ENCODE measurements at places on chromosomes 7 and 10.

GRCh38 chr7:11648101-11648500, 183.9 kb downstream of the THSD7A start:
- DNase-seq = no peak

DNA sequence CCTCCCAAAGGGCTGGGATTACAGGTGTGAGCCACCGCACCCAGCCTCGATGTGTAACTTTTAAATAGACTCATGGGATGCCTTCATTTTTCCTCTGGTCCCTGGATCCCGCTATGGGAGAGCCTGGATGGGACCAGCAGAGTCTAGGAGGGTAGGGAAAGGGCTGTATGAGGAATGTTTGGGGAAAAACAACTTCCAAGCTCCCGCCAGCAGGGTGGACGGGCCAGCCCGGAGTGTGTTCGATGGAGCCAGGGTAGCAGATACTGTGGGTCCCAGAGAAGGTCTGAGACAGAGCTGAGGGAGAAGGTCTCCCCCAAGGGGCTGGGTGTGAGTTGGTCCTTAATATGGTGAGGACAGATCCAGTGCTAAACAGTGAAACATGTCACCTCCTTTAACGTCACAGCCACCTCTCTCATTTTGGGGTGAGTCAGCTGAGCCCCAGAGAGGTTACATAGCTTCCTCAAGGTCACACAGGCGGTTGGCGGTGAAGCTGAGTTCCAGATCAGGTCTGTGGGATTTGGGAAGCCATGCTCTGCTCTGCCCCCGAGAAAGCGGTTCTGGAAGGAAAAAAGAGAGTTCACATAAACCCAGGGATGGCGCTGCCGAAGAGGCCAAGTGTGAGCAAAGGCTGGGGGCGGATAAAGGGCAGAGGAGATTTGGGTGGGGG, 66.4 kb downstream of the MYL10 start:
- no peak for DNase-seq

GRCh38 chr10:29908962-29909361, 150.4 kb downstream of the JCAD start:
- DNase-seq = peak; percentile 70

DNA sequence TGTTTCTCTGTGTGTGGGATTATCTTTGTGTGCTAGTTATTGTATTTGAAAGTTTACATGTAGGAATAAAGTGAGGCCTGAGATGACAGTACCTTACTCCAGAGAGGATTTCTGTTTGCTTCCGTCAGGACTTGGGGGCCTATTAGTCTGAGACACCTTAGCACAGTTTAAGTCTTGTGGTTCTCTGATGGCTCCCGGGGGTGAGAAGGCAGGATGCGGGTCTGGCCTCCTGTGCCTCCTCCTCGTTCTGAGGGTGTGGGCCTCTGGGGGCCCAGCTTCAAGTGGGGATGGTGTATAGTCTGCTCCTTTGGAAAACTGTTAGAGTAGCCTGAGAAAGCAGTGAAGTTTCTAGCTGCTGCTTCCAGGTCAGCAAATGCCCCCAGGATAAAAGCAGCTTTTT, 12.4 kb downstream of the MTURN start:
- no peak for DNase-seq

GRCh38 chr10:65133652-65134051, 1612.5 kb downstream of the REEP3 start:
- no peak for DNase-seq

DNA sequence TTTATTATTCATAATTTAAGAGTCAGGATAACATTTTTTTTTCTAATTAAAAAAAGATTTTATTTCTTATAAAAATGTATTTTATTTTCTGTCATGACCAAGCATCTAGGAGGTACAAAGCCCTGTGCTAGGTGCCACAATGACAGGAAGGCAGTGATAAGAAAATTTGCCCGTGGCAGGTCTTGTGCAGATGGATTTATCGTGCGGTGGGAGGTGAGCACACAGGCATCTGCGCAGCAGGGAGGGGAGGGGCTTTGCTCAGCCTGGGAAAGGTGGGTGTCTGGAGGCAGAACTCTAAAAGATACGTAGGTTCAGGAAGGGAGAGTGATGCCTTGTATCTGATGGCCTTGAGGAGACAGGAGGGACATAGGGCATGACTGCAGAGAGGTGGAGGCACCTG, 115.6 kb downstream of the ABCA13 start:
- no peak for DNase-seq

DNA sequence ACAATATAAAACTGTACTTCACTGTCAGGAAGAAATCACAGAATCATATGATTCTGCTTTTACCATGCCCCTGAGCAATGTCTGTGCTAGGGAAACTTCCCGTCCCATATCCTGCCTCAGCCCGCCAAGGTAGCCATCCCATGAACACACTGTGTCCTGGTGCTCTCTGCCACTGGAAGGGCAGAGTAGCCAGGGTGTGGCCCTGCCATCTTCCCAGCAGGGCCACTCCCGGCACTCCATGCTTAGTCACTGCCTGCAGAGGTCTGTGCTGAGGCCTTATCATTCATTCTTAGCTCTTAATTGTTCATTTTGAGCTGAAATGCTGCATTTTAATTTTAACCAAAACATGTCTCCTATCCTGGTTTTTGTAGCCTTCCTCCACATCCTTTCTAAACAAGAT, 31.8 kb downstream of the AP3M1 start:
- DNase-seq = no peak

GRCh38 chr10:68367121-68367520, 34.4 kb upstream of the PBLD start:
- no peak for DNase-seq

GRCh38 chr7:46281071-46281470, 360.0 kb upstream of the IGFBP3 start:
- DNase-seq = no peak

- DNase-seq = no peak
Measured at GRCh38 chr7:100860702-100861615, 6.2 kb upstream of the TRIP6 start.

DNA sequence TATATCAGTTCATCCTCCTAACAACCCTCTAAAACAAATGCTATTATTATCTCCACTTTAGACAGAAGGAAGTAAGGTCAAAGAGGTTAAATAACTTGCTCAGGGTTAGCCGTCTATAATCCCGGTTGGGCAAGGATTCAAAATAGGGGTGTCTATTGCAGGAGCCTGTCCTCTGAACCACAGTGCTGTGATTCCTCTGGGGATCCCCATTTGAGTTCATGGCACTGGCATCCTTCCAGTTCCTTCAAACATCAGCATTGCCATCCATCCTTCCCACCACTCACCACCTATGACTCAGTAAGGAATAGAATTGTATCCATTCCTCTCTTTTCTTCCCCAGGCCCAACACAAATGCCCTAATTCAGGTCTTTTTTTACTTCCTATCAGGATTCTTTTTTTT, 25.6 kb downstream of the HPS6 start:
- no peak for DNase-seq

GRCh38 chr7:984361-985126, 1.6 kb downstream of the CYP2W1 start:
- no peak for DNase-seq

GRCh38 chr10:52459097-52459496, 145.0 kb downstream of the DKK1 start:
- DNase-seq = no peak

DNA sequence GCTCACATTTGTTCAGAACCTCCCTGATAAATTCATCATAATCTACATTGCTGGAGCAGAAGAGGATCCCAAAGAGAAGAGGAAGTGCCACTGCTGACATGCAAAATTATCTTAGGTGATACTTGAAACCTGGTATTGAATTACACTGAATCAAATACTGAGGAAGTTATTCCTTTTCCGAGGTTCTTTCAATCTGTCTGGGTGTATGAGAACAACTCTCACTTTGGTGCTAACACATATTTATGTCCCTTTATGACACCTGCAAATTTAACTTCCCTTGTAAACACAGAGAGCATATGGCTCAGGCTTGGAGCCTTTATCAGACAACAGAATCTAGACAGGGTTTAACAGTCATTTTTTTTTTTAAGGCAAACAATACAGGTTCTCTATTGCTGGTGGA, 131.4 kb downstream of the SRPK2 start:
- peak; percentile 21 for DNase-seq

DNA sequence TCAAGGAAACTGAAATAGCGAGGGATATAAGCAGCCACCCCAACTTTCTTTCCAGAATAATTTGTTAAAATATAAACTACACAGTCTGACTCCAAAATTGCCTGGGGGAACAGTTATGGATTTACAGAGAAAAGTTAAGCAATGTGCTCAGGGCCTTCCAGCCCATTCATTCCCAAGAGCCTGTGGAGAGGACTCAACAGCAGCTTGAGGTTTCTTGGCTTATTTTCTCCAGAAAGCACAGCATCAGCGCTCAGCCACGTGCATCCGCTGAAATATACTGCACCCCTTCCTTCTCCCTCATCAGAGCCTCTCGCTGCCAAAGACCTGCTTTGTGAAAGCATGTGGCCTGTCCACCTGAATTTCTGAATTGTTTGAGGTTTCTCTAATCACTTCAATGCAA, 375.2 kb upstream of the VWC2 start:
- DNase-seq = no peak

- no peak for DNase-seq
Measured at GRCh38 chr10:48448796-48449195, 142.3 kb downstream of the MAPK8 start.

- DNase-seq = peak; percentile 0
Measured at GRCh38 chr10:111756217-111757061, 427.1 kb downstream of the GPAM start.

- no peak for DNase-seq
Measured at GRCh38 chr10:2081501-2081900, 344.2 kb upstream of the ADARB2 start.

GRCh38 chr10:128437786-128438345, 311.6 kb upstream of the MKI67 start:
- no peak for DNase-seq

- DNase-seq = no peak
Measured at GRCh38 chr7:69301253-69301652, 297.0 kb upstream of the AUTS2 start.

- DNase-seq = no peak
Measured at GRCh38 chr7:90701021-90701420, 104.9 kb downstream of the CDK14 start.

DNA sequence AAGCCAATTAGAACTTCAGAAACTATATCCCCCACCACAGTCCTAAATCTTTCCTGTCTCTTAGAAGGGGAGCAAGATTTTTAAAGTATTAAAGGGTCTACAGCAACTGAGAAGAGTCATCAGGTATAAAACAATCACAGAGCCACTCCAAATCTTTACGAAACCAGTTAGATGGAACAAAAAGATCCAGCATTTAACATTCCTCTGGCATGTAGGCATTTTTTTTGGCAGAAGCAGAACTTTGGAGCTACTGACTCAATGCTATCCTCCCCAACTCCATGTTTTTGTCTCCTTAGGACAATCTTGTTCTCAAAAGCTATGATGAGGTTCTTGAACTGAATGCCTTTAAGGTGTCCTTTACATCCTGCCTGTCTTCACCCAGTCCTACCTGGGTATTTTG, 333.3 kb downstream of the PRPF18 start:
- no peak for DNase-seq

All from NCI-H2081 (cell line).